ENCODE measurements at places on chromosomes 16 and 17.

- DNase-seq: no peak
Observed at GRCh38 chr17:29909236-29910003, 20.6 kb downstream of the SSH2 start.

DNA sequence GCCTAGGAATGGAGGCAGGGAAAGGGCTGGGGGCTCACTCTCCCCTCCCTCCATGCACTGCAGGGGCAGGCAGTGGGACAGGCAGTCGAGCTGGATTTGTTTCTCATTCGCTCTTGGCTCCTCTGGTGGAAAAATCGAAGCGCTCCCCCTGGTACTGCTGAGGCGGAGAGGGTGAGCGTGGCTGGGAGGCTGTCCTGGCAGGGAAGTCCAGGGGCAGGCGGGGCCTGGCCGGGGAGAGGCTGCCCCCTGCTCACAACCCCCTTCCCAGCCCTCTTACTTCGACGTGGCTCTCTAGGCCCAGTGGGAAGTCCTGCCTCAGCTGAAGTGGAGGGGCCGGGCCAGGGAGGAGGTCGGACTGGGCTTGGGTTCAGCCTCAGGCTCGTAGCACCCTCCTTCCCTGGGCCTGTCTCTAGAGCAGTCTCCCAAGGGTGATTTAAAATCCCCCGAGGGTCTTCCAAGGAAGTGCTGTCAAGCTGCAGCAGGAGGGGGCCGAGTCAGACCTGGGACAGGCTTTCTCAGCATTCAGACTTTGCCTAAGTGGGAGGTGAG, 16.5 kb upstream of the TMEM92 start:
- peak; percentile 4 for DNase-seq

DNA sequence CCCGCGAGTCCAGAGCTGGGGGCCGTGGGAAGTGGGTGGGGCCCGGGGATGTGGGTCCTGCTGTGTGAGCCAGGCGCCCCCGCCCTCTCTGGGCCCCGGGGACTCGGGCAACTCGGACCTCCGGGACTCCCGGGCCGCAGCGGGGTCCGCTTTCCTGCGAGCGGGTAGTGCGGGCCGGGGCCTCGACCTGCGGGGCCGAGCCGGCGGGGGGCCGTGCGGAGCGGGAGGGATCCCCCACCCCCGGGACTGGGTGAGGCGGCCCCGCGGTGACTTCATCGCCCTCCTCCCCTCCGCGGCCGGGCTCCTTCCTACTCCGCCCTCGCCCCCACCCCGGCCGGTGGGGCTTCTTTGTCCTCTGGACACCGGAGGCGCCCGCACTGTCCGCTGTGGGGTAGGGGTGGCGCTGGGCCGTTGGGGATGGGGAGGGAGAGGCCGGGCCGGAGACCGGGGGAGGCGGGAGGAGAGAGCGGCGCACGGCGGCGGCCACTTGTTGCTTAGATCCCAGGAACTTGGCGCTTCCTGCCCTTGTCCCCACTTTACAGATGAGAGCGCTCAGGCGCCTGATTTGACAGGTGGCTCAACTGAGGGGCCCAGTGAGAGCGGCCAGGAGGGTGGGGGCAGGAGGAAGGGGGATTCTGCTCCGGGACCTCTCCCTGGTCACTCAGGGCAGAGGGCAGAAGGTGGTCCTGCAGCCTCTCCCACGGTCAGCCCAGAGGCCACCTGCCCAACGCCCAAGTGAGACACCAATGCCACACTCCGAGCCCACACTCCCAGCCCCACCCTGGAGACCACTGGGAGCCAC, 874 bp downstream of the CMTM3 start:
- peak; percentile 82 for DNase-seq

- DNase-seq: no peak
Observed at GRCh38 chr17:47847341-47848197, 3.4 kb downstream of the SP6 start.

DNA sequence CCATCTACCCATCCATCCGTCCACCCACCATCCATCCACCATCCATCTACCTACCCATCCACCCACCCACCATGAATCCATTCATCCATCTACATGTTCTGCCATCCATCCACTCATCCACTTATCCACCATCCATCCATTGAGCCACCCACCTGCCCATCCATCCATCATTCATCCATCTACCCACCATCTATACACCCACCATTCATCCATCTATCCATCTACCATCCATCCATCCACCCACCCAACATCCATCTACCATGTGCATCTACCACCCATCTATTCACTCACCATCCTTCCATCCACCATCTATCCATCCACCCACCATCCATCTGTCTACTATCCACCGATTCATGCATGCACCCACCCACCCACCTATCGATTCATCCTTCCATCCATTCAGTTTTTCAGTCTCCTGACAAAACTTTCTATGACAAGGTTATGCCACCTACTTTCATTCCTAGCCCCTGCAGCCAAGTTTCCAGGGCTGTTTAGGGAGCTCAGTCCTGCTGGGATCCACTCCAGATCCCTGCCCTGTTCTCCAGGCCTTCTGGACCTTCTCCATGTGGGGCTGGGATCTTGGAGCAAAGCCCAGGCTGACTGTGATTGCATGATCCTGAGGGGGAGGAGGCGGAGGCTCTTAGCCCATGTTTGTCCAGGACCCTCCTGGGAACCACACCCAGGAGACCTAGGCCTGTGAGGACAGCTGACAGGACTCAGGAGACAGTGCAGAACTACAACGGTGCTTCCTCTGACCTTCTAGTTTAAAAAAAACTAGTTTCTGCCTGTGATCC, 27.4 kb downstream of the BCO1 start:
- no peak for DNase-seq

GRCh38 chr17:80868022-80868609, 123.5 kb upstream of the CHMP6 start:
- no peak for DNase-seq

DNA sequence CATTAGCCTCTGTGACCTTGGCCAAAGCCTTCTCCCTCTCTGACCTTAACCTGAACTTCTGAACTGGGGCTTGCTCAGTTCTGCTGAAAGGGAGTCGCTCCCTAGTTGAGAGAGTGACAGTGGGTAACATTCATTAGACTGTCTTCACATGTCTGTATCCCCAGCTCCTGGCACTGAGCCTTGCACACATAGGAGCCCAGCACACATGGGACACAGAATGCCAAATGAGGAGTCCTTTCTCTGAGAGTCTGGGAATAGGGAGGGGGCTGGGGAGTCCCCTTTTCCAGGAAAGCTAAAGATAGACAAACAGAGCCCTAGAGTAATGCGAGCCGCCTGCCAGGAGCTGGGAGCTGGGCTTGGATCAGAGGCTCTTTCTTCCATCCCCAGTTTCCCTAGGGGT, 2.5 kb downstream of the TAC4 start:
- DNase-seq: no peak

DNA sequence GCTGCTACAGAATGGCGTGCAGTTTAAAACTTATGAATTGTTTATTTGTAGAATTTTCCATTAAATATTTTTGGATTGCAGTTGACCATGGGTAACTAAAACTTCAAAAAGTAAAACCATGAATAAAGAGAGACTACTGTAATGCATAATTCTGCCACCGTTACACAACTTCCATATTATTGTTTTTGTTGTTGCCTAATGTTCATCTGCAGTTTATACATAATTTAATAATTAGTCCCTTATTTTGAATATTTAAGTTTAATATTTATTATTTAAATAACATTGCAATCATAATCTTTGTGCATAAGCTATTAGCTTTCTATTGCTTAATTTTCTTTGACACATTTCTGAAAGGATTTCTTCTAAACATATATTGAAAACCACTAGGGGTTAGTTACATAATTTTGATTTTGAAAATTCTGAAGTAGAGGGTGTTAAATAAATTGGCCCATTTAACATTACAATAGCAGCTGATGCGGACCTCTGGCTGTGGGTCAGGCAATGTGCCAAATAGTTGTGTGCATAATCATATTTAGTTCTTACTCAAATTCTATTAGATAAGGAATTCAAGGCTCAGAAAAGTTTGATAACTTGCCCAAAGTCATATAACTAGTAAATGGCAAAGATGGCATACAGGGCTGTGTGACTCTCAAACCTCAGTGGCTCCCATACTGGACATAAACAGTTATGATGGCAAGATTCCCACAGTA, 31.1 kb downstream of the PPM1E start:
- peak; percentile 13 for DNase-seq
